ENCODE measurements at places on chromosomes 2 and 18.

GRCh38 chr18:54004828-54005227 is 219.6 kb downstream of the MBD2 start:
- no peak for DNase-seq

GRCh38 chr2:169012812-169013627 is 18.1 kb downstream of the ABCB11 start:
- DNase-seq, result no peak

- no peak for DNase-seq
These were observed 1.0 kb upstream of the MOGAT1 start for GRCh38 chr2:222670191-222671038.

- no peak for DNase-seq
These were observed 47.3 kb upstream of the C1D start for GRCh38 chr2:68110102-68110501.

GRCh38 chr2:202479090-202479489 is 103.0 kb downstream of the BMPR2 start:
- DNase-seq, result no peak

GRCh38 chr18:45169610-45170009 is 445.7 kb upstream of the SLC14A2 start:
- peak; percentile 78 for DNase-seq

- no peak for DNase-seq
These were observed 235.9 kb downstream of the TFCP2L1 start for GRCh38 chr2:121049131-121049530.

- DNase-seq, result no peak
These were observed 363.6 kb downstream of the LPIN1 start for GRCh38 chr2:12110074-12110473.

DNA sequence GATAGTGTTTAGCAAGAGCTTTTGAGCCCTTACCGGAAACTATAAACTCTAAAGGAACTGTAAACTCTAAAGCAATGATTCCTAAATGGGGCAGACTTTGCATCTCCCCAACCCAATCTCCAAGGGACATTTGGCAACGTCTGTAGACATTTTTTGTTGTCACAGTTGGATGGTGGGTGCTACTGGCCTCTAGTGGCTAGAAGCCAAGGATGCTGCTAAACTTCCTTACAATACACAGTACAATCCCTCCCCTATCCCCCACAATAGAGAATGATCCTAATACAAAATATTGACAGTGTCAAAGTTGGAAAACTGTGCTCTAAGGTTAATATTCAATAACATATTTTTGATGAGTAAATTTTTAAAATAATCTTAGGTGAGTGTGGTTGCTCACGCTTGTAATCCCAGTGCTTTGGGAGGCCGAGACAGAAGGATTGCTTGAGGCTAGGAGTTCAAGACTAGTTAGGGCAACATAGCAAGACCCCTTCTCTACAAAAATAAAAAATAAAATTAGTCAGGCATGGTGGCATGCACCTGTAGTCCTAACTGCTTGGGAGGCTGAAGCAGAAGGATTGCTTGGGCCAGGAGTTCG is 66.7 kb downstream of the PTPN4 start:
- DNase-seq, result no peak

DNA sequence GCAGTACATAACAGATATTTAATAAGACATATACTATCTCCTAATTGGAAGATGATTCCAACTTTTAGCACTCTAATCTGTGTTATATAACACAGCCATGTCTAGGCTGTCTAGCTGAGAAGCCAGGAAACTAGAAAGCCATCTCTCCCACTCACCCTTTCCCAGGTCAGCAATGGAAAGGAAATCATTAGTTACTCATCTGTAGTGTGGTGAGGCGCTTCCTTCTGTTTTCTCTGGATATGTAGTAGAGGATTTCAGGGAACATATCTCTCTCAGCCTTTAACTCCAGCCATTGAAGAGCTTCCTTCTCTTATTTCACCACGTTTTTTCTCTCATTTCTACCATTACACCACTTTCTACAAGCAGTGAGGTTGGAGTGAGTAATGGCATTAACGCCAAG is 19.4 kb downstream of the RBBP8 start:
- no peak for DNase-seq

GRCh38 chr2:233013027-233013461 is at the start of gene NGEF:
TSS of gene NGEF (minus strand) at chr2:233013256. CDS start at chr2:232974890, 38,366 bp downstream.
- DNase-seq, result no peak

GRCh38 chr2:24632172-24632571 is 141.1 kb downstream of the NCOA1 start:
- DNase-seq, result no peak

GRCh38 chr2:58886009-58886408 is 644.9 kb upstream of the FANCL start:
- DNase-seq, result no peak

DNA sequence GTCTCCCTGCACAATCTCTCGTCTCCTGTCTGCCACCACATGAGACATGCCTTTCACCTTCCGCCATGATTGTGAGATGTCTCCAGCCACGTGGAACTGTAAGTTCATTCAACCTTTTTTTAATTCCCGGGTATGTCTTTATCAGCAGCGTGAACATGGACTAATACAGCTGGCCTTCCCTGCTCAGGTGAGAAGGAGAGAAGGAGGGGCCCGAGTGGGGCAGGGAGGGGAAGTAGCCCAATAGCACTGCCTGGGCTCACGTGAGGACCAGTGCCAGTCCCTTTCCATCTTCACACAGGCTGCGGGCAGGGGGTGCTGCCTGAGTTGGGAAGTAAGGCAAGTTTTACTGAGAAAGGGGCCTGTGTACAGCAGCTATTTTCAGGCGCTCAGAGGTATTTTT is 70.7 kb downstream of the CYB5A start:
- no peak for DNase-seq

GRCh38 chr18:12428923-12429322 is 21.2 kb downstream of the PRELID3A start:
- DNase-seq, result no peak

DNA sequence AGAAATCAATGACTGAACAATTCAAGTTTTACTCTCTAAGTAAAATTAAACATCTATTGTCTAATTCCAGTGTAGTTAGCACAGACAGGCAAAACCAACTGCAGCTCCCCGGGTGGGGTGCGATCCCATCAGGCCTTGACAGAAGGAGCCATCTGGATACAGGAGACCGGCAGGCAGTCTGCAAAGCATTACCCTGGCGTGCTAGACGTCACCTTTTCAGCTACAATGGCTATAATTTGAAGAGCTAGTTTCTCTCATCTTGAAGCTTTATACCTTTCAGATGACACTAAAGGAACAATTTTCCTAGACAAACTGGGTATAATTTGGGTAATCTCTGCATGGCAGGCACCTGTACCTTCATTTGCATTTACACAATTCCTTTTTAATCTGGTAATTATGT is 761.5 kb upstream of the SOX11 start:
- DNase-seq, result no peak

DNA sequence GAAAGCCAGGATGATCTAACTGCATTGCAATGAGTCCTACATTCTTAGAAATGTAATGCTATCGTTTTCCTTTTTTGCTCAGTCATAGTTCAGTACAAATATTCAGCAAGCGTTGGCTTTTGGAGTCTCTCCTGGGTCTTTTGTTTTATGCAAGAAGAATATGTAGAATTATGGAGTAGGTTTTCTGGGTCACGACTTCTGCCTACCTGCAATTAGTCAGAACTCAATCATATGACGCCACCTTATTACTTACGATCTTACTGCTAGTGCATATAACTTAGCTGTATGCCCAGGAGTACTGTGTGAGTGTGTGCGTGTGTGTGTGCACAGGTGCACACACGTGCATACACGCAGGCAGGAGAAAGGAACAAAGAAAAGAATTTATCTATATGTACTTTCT is 640.2 kb downstream of the STK39 start:
- no peak for DNase-seq

DNA sequence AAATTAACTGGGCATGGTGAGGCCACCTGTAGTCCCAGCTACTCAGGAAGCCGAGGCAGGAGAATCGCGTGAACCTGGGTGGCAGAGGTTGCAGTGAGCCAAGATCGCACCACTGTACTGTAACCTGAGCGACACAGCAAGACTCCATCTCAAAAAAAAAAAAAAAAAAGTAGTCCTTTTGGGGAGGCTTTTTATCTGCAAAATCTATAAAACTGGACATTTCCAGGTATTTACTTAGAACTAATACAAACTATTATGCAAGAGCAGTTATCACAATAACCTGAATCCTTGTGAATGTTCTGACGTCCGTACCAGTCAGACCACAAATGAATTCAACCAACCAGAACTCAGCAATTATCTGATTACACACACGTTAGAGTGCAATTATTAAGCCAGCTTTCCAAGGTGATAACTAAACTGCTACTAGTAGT is 8.8 kb upstream of the RAPH1 start:
- no peak for DNase-seq

GRCh38 chr2:88832311-88832991 is 141.0 kb downstream of the RPIA start:
- DNase-seq, result no peak

DNA sequence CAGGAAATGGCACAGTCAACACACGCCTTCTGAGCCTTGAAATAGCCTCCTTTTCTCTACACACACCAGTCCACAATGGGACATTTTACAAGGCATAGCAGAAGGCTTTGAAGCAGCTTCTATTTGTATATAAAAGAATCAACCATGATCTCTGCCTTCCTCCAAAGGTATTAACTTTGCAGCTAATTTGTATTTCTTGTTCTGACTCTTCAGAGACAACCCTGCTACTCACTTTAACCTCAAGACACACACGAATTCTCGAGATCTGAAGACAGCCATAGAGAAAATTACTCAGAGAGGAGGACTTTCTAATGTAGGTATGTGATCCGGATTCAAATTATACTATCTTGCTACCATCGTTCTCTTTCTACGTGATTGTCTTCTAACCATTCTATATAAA is 104.6 kb downstream of the VIT start:
- DNase-seq, result no peak

DNA sequence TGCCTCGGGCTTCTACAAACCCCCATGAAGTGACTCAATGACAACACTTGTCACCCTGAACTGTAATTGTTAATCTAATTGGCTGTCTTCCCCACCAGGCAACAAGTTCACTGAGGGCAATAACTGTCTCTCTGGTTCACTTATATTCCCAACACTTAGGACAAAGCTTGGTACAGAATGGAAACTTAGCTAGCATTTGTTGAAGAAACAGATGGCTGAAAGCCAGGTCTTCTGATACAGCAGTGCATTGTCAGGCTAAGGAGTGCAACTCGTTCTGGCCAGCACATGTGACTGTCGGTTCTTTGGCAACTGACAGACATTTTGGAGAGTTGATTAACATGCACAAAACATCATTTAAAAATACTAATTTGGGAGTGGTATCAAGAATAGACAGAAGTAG is 14.6 kb upstream of the DNAJC27 start:
- DNase-seq, result no peak

GRCh38 chr2:240248721-240249422 is 108.4 kb upstream of the OTOS start:
- no peak for DNase-seq

GRCh38 chr2:188450732-188451483 is 159.2 kb downstream of the GULP1 start:
- DNase-seq, result no peak

GRCh38 chr2:190301032-190301431 is 18.6 kb downstream of the HIBCH start:
- DNase-seq, result no peak

DNA sequence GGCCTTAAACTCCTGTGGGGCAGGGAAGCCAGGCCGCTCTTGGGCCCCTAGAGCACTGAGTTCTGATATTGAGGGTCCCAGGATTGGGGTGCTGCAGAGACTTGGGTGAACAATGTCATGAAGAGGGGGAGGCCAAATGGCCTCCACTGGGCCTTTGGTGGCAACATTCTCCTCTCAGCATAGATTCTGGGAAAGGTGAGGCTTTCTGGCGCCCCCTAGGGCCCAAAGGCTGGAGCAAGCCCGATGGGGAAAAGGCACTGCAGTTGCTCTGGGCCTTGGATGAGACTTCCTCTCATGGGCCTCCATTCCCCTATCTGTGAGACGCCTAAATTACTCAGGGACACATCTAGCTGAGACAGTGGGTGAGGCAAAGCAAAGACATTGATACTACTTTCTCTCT is 84.8 kb downstream of the ACAA2 start:
- DNase-seq, result peak; percentile 48

DNA sequence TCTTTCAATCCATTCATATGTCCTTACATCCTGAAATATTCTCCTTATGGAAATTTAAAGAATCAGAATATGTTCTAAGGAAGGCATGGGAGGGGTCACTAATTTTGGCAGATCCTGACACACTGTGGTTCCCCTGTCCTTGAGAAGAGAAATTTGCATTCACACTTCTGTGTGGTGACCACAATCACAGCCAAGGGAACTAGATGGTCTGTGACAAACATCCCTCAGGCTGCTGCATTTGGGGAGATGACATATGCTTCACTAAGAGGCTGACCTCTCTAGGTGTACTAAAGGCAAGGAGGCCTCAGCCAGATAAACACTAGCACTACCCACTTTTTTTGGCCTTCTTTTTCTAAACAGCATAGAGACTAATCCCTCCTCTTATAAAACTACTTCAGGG is 129.6 kb downstream of the MREG start:
- DNase-seq, result no peak

GRCh38 chr2:235575431-235575830 is 81.6 kb downstream of the AGAP1 start:
- peak; percentile 3 for DNase-seq

DNA sequence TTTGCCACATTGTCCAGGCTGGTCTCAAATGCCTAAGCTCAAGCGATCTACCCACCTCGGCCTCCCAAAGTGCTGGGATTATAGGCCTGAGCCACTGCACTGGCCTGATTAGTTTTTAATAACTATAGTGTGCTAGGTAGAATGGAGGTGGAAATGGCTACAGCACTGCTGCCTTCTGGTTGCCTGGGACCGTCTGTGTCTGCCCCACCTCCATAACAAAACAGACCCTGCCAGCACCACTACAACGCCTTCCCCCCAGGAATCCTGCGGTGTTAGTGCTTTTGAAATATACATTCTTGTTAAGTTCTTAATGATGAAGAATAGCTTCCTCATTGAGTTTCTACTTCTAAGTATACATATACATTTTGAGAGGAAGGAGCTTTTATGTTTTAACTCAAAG is 148.2 kb upstream of the ITGA6 start:
- DNase-seq, result no peak

DNA sequence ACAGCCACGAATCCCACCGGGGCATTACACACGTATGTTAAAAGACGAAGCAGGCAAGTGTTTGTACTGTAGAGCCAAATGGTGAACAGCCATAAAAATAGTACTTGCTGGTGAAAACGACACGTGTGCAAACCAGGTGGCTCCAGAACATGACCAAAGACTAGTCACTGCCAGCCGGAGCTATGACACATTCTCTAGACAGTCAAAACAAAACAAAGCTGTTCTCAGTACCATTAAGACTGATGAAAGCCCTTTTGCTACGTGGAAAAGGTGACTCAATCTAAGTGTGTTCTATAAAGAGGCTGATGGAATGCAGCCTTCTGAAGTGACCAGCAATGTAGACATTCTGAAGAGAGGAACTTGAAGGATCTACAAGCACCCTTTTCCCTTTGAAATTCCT is 367.7 kb upstream of the NETO1 start:
- DNase-seq, result peak; percentile 98

GRCh38 chr2:150421126-150421651 is 66.3 kb downstream of the RND3 start:
- DNase-seq, result no peak

- no peak for DNase-seq
These were observed 51.8 kb downstream of the SERTAD2 start for GRCh38 chr2:64601785-64602391.
